ENCODE measurements at places on chromosomes 12 and 14. TPM values are rescaled to one million over a fixed set of nuclear protein-coding genes. Genes with fewer than 3 reads are reported as not detected.

DNA sequence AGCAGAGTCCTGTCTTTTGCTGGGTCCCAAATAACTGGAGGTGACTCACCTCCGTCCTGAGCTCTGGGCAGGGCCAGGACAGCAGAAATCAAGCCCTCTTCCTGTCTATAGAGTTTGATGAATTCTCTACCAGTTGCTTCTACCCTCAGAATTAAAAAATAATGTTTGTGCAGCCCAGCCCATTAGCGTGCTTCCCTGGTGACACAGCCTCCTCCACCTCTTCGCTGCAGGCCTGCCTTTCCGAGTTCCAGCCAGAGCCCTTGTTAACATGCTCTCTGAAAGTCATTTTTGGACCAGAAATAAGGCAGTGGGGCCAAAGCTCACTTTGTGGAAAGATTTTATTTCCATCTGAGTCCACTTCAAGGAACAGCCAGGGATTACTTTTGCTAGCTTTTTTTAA, 94.0 kb downstream of the TBX5 start:
- peak; percentile 1 for DNase-seq

GRCh38 chr12:39464976-39465695, 22.2 kb upstream of the KIF21A start:
- no peak for DNase-seq

DNA sequence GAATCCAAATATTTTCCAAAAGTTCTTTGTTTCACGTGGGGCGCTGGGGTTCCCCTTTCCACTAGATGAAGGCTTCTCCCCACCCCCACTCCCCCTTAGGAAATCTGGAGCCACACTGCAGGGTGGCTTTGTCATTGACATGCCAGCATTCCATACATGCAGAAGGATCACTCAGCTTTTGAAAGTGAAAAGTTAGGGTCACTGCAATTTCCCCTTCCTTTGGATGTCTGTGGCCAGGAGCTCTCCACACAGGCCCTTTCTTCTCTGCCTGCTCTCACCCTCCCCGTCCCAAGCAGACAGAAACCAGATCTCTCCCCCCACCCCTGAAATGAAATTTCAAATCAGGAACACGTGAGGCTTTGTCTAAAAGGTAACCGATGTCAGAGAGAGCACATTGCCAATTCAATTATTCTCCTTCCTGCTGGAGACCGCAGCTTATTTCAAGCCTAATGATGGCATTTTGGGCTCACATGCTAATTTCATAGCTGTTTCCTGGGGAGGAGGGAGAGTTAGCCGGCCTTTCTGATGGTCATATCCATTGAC, 153.9 kb upstream of the RFLNA start:
- DNase-seq = no peak

GRCh38 chr12:50828121-50828520, 14.6 kb upstream of the TMPRSS12 start:
- no peak for DNase-seq

- no peak for DNase-seq
Observed at GRCh38 chr12:51162217-51162616, 10.7 kb downstream of the TFCP2 start.

DNA sequence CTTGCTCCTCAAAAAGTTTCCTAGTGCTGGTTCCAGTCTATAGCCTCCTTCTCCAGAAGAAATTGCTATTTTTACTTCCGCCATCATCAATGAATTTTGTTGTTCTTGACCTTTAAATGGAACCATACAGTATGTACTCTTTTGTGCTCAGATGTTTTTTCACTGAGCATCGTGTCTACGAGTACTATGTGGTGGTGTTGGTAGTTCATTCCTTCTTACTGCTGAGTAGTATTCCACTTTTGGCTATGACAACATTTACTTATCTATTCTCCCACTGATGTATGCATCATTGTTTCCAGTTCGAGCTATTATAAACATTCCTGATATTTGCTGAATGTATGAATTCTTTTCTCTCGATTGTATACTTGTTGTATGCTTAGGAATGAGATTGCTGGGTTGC, 28.6 kb downstream of the SLC2A14 start:
- DNase-seq = no peak

GRCh38 chr14:96039633-96040311, 610 bp downstream of the C14orf132 start:
- DNase-seq = peak; percentile 76

GRCh38 chr12:14920475-14921126, 17.7 kb downstream of the ERP27 start:
- no peak for DNase-seq

DNA sequence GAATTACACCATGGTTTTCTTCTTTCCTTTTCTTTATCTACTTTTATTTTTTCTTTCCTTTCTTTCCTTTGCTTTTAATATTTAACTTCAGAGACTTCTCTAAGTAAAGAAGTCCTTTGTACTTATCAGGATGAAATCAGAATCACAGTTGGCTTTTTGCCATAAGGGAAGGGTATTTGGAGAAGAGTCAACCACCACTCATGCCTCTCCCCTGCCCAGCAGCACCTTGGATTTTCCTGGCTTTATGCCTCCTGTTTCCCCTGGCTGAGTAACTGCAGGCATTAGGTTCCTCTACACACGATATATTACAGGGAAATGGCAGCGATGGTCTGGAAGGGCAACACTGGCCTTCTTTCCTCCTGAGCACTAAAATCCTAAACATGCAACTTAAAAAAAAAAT, 266.4 kb upstream of the CAND1 start:
- no peak for DNase-seq

DNA sequence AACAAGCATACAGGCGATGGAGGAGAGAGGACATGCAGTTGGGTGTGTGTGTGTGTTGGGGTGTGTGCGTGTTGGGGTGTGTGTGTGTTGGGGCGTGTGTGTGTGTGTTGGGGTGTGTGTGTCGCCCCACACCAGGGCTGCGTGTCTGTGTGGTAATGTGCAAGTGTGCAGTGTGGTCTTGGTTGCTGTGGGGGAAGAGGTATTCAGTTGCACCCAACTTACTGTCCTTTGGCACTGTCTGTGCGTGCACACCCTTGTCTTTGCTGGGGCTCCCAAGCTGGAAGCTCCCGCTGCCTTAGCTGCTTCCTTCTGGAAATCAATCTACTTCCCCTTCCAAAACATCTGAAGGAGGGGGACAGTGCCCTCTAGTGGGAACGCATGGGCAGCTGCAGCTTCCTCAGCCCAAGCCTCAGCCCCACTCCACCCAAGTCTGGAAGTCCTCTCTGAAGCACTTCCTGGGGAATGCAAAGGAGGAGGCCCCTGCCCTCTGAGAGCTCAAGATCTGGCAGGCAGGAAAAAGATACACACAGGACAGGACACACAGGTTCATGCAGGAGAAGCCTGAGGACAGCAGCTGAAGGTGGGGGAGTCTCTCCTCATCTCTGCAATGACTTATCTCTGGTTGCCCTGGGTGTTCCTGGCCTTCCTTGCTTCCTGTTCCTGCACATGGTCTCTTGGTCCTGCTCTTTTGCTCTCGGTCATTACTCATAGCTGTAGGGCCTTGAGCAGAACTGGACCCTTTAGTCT, 13.1 kb downstream of the ASIC1 start:
- peak; percentile 90 for DNase-seq

DNA sequence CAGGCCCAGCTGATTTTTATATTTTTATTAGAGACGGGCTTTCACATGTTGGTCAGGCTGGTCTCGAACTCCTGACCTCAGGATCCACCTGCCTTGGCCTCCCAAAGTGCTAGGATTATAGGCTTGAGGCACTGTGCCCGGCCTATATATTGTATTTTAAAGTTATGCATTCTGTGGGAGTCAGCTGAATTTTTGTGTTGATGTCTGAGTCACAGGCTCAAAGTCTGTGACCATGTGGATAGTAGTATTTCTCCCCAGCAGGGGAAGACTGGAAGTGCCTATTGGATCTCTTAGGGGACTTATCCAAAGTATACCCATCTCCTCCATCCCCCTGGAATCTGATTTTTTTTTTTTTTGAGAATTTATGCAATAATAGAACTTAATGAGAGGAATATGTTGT, 43.8 kb upstream of the ATF1 start:
- DNase-seq = no peak

- no peak for DNase-seq
Observed at GRCh38 chr12:75476071-75476470, 4.5 kb upstream of the GLIPR1 start.

- no peak for DNase-seq
Observed at GRCh38 chr14:91035855-91036254, 24.6 kb downstream of the RPS6KA5 start.

DNA sequence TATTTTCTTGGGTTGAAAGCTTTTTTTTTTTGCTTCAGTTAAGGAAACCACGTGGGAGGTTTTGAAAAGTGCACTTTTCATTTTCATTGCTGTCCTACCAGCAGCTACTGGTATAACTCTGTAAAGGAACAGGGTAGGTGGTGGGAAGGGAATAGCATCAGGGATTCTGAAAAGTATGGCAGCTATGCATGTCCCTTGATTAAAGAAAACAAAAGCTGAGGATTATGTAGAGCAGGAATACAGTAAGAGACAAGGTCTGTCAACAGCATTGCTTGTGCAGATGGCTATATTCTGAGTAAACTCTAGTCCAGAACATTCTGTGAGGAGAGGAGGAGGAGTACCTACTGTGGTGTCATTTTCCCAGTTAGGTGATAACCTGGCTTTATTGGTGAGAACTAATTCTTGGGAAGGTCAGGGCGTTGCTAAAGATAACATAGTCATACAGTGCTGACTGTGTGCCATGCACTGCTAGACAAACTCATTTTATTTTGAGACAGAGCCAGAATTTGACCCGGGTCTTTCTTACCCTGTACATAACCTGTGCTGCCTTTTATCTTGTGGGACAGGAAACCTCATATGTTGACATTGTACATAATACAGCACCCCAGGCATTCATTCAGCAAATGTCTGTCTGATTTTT, 80.3 kb upstream of the TRAF3 start:
- peak; percentile 11 for DNase-seq

- DNase-seq = no peak
Observed at GRCh38 chr12:47939009-47939601, 24.3 kb upstream of the TMEM106C start.

GRCh38 chr12:120119271-120119973, 2.9 kb upstream of the RAB35 start:
- no peak for DNase-seq

- no peak for DNase-seq
Observed at GRCh38 chr12:88391556-88391955, 188.7 kb downstream of the KITLG start.

GRCh38 chr12:39571351-39571750, 48.3 kb downstream of the ABCD2 start:
- DNase-seq = no peak

DNA sequence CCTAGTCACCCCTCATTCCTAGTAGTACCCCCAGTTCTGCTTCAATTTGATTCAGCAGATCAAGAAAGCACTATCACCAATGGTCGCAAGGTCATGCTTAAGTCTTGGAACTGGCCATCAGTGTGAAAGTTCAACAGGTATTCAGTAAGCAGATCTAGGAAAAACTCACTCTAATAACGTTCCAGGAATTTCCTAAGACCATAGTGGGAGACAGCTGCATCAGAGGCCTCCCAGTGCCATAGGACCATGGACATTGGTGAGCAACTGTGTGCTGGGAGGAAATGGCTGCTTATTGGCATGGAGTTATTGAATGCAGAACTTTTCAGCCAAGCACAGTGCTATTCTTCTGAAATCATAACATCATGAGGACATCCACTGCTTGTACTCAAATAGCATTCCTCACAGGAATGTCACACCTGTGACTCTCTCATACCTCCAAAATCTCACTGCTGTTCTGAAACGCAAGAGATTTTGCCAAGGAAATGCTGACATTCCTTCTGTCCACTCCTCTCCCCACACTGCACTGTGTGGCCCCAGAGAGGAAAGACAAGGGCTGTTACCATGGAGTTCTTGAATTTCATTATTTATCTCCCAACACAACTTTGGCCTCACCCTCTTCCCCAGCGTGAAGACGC, 30.9 kb upstream of the MDM2 start:
- no peak for DNase-seq

GRCh38 chr12:125056306-125056705, 8.9 kb upstream of the AACS start:
- DNase-seq = no peak

DNA sequence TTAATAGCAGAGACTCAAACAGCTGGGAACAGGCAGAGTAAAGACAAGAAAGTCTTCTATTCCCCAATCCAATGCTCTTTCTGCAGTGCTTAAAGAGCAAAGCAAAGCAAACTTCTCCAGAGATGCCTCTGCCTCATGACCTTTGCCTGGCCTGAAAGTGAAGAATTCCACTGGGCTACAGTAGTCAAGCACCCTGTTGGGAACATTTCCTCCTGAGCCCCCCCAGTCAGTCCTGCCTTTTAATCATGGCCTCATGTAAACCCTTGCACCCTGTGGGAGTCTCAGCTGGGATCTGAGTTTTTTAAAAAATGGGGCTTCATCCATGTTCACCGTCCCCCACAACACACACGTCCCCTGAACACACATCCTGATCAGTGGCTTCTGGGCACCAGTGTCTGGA, 62.7 kb upstream of the TSPAN11 start:
- DNase-seq = no peak

Gene RD3L
- not detected for total RNA-seq

Gene FOXM1
- total RNA-seq = 18.8 TPM

Gene HRK
- 8.9 TPM for total RNA-seq

Gene TAS2R20
- total RNA-seq = 0.61 TPM

Gene ASIC1
- total RNA-seq = 9.2 TPM

Gene CLEC9A
- not detected for total RNA-seq

Gene OR4E2
- not detected for total RNA-seq

Gene INHBC
- not detected for total RNA-seq

Gene MYF5
- total RNA-seq = not detected

Data from G401 (cell line).